EH (cell line): ENCODE measurements at places on chromosomes 3 and 15.
A peak's percentile ranks its signal among the peaks of the same experiment; 100 is the strongest.

GRCh38 chr3:125055913-125056745 lies at the start of gene HEG1:
HEG1 (minus strand) TSS chr3:125055997; CDS start chr3:125055890, 107 bp downstream.
- DNase-seq = peak; percentile 93

- no peak for DNase-seq
Observed at GRCh38 chr3:109356442-109357155, 19.3 kb upstream of the DPPA4 start.

- no peak for DNase-seq
Observed at GRCh38 chr15:36438499-36438898, 140.9 kb upstream of the CDIN1 start.

GRCh38 chr15:43185157-43186002 lies at the start of gene CCNDBP1:
CCNDBP1 (plus strand) TSS chr15:43185403; CDS start chr15:43185499, 96 bp downstream.
- peak; percentile 94 for DNase-seq

DNA sequence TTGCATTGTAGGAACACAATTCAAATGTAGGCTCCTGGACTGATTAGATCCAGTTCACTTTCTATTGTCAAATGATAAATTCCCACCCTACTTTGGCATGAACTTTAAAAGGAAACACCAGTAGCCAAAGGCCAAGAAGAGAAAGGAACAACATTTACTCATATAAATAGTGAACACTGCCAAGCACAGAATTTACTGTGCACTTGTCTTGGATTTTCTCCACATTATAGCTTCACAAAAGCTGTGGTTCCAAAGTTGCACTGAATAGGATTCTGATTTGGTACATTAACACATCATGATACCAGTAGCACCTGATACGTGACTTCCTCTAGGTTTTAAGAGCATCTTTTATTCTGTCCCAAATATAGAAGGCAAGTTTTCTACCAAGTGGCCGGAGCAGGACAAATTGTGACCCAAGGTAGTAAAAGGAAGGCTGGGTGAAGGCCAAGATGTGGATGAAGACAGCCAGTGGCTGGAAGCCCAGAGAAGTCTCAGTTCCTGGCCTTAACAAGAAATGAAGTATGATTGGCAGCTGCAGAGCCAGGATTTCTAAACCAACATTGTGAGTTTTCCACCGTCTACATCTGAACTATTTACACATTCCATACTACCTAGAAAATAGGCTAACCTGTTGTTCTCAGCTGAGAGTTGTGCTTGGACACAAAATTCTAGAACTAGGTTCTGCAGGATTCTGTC lies 206.7 kb downstream of the THRB start:
- no peak for DNase-seq

- no peak for DNase-seq
Observed at GRCh38 chr3:186511245-186511644, 32.9 kb downstream of the CRYGS start.

GRCh38 chr15:76059320-76060117 lies at the start of gene TMEM266:
TMEM266 (plus strand) TSS chr15:76059985; CDS start chr15:76134264, 74,279 bp downstream.
- DNase-seq = peak; percentile 15

DNA sequence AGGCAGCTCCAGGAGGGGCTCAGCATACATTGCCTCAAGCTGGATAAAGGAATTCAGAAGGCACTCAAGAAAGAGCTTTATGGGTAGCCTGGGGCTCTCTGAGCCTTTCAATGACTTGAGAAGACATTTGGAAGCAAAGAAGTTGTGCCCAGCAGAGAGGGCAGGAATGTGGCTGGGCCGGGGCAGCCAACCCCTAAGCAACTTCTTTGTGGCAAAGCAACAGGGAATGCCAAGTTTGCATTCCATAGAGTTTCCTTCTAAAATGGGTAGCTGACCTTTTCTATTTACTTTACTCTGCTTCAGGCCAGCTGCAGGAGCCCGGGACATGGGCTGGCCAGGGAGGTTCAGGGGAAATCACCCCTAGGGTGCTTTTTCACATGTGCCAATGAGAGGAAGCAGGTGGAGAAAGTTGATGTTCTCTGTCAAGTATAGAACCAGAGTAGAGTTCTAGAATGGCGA lies 45.6 kb downstream of the CCDC12 start:
- DNase-seq = peak; percentile 74

GRCh38 chr15:69369631-69370030 lies 44.5 kb upstream of the KIF23 start:
- DNase-seq = no peak

DNA sequence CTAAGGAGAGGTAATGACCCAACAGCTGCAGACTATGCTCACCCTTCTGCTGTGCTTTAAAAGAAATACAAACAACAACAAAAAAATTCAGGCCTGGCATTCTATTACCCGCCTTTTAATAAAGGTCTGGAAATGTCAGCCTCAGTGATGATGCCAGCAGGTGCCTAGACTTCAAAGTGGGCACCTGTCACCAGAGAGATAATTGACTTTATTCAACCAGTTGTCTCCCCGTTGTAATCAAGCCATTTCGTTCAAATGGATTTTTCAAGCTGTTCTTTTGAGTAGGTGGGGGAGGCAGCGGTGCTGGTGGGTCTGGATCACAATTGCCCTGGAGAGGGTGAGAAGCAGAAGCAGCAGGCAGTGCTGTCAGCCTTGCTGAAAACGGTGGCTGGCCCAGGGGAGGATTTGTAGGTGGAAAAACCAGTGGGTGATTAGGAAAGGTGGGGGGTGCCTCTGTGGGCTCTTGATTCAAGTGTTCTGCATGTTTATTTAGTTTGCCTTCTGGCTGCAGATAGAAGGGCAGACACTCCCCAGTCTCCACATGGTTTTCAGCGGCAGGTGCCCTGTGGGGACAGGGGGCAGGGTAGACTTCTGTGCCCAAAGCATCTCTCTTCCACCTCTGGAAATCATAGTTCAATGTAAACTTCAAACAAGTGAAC lies 300.2 kb upstream of the SLCO3A1 start:
- no peak for DNase-seq

- peak; percentile 3 for DNase-seq
Observed at GRCh38 chr3:107506458-107506857, 16.3 kb upstream of the BBX start.

DNA sequence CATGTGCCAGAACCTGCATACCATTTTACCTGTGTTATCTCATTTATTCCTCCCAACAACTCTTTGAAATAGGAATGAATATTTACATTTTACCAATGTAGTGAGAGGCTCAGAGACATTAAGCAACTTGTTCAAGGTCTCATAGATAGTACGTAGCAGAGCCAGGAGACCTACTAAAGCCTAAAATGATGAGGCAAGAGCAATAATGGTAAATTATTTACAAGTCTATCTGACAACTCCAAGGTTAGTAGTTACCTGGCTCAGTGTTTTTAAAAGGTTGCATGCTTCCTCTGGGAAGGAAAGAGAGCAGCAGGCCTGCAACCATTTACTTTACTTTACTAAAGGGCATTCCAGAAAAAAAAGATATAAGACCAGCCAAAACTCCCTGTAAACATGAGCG lies 103.0 kb downstream of the CFAP20DC start:
- no peak for DNase-seq

DNA sequence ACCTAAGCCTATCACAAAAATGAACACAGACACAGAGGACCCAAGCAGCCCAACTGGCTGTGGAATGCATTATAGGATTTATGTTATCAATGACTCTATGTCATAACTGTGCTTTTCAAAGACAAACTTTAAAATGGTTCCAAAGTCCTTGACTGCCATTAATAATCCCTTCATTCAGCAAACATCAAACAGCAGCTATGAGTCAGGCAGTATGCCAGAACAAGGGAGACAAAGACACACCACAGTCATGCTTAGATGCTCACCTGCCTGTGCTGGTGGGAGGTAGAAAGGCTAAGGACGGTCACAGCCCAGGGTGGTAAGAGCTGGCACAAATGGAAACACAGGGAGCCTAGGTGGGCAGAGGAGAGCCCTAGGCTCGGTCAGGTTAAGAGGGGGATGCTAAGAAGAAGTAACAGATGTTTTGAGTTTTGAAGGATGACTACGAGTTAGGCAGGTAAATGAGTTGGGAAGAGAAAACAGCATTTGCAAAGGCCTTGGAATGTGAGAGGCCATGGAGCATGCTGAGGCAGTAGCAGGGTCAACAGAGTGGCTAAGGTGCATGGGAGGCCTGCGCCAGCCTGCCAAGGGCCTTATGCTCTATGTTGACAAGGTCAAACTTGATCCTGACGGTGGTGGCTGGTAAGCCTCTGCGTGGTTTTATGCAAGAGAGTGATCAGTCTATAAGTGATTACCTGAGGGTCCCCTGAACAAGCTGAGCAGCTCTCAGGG lies 23.0 kb downstream of the NMNAT3 start:
- no peak for DNase-seq

GRCh38 chr15:81146006-81146405 lies 11.9 kb downstream of the CFAP161 start:
- DNase-seq = no peak

DNA sequence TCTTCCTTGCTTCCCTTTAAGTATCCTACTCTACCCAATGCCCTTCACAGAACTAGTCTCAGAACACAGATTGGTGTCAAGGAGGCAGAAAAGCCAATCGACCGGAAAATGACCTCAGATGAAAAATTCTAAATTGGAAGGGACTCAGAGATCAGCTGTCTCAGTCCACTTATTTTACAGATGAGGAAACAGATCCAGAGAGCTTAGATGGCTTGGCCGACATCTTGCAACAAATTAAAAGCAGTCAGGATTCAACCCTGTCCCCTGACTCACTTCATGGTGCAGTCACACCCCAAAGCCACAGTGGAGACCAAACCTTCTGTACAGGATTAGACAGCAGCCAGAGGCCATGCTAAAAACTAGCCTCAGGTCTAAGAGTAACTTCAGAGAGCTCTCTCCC lies 169.3 kb upstream of the BHLHE40 start:
- DNase-seq = no peak

GRCh38 chr3:67521053-67521646 lies 133.3 kb downstream of the SUCLG2 start:
- DNase-seq = no peak

GRCh38 chr3:46545818-46546630 lies 20.1 kb downstream of the LRRC2 start:
- DNase-seq = no peak

DNA sequence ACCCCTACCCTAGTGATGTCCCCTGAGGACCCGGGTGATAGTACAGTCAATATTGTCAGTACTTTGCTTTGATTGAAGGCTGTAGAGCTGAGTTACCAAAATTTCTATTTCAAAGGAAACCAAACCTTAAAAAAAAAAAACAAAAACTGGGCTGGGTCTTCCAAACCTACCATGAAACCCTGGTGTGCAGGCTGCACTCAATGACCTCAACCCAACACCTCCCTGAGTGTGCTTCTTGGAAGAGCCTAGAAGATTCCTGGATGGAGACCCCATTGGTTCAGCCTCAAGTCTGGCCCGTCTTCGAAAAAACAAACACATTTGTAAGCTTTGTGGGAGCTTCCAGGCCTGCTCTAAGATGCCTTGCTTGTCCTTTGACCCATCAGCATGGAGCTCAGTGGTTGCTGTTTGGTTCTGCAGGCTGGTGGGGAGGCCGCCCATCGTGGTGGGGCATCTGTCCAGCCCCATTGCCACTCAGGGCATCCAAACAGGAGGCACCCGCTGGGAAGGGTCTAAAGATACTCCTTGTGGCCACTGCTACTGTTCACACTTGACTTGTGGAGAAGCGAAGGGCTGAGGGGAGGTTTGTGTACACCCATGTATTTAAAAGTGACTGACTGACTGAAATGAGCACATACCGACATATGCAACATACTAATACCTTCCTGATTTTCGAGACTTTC lies 32.2 kb downstream of the CRTAP start:
- DNase-seq = no peak

GRCh38 chr15:70493787-70494516 lies 269.4 kb downstream of the UACA start:
- DNase-seq = peak; percentile 31

DNA sequence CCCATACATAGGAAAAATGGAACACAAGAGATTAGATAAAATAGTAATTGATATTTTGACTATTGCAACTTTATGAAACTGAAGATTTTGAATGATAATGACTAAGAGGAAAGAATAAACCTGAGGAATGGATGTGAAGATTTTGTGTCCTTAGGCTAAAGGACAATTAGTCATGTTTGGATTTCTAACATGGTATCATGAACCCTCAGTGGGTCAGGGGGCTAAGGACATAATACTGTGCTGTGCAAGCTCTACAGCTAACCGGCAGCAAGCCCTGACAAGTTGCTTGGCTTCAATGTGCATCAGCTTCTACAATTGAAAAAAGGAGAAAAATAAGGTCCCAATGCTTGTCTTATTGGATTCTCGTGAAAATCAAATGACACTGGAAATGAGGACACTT lies 491.0 kb downstream of the MECOM start:
- DNase-seq = no peak
